ENCODE measurements at places on chromosomes 6 and 20. TPM values are rescaled to one million over a fixed set of nuclear protein-coding genes. Genes with fewer than 3 reads are reported as not detected.

DNA sequence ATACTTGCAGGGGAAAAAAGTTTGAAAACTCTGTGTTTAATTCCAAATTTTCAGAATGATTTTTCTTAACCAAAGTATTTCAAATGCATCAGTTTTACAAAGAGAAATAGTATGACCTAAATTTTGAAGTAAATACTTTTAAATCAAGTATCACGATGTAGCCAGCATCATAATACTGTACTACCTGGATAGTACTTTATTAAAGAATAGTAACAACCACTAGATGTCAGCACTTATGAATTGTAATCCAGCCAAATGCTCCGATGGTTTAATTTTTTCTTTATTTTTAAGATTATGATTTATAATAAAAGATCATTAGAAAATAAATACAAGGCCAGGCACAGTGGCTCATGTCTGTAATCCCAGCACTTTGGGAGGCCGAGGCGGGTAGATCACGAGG lies 37.2 kb upstream of the HACE1 start:
- DNase-seq, result no peak
- no peak overlapping the region for H3K27ac ChIP-seq
- H3K4me3 ChIP-seq, result no peak overlapping the region

HLA-DRB1 gene
- total RNA-seq, result 37.6 TPM

DNA sequence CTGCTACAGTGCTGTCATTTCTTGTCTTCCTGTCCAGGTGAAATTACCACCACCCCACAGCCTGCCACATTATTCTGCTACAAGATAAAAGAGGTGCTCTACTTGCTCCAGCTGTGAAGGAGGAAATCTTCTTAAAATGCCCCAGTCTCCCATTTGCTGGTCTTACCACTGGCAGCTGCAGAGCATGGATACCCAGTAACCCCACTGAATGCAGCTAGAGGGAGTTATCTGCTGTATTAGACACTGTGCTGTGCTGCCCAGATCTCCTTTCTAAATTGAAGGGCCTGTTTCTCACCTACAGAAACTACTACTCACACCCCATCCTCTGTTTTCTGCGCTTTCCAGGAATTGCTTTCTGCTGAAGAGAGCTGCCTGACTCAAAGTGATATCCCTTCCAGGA lies 517.8 kb downstream of the PKHD1 start:
- no peak overlapping the region for H3K27ac ChIP-seq
- no peaks in the 10 kb centered on the region for H3K27me3 ChIP-seq
- DNase-seq, result no peak
- no peak overlapping the region for H3K4me3 ChIP-seq
- no peaks in the 10 kb centered on the region for H3K36me3 ChIP-seq
- no peaks in the 10 kb centered on the region for H3K4me1 ChIP-seq

DEFB128 gene
- not detected for total RNA-seq

DNA sequence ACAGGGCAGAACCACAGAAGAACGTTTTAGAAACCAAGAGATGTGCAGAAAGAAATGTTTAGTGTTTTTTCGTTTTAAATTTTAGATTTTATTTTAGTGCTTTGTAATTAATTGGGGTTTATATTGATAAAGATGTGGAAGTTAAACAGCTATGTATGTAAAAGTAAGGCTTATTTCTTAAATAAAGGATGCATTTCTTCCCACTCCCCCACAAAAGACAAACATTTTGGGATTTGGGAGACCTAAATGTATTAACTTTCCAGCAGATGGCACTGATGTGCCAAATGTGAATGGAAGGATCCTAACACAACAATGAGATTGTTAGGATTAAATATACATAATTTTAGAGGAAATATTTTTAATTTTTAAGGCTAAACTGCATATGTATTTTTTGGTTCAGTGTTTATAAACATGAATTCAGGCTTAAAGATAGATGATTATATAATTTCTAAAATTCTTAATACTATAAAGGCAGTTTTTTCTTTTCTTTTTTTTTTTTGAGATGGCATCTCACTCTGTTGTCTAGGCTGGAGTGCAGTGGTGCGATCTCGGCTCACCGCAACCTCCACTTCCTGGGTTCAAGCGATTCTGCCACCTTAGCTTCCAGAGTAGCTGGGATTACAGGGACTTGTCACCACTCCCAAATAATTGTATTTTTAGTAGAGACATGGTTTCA lies 12.0 kb downstream of the PFDN4 start:
- H3K27me3 ChIP-seq, result no peaks in the 10 kb centered on the region
- no peak overlapping the region for H3K4me3 ChIP-seq
- H3K27ac ChIP-seq, result no peak overlapping the region
- H3K4me1 ChIP-seq, result peaks cover 9% of the 10 kb centered on the region
- DNase-seq, result no peak

- H3K36me3 ChIP-seq, result no peaks in the 10 kb centered on the region
- no peaks in the 10 kb centered on the region for H3K4me1 ChIP-seq
- H3K4me3 ChIP-seq, result no peak overlapping the region
- no peaks in the 10 kb centered on the region for H3K27me3 ChIP-seq
- no peak for DNase-seq
- H3K27ac ChIP-seq, result no peak overlapping the region
Observed at GRCh38 chr6:164694386-164694785, 615.0 kb downstream of the C6orf118 start.

PNPLA1 gene
- total RNA-seq, result 0.20 TPM

DNA sequence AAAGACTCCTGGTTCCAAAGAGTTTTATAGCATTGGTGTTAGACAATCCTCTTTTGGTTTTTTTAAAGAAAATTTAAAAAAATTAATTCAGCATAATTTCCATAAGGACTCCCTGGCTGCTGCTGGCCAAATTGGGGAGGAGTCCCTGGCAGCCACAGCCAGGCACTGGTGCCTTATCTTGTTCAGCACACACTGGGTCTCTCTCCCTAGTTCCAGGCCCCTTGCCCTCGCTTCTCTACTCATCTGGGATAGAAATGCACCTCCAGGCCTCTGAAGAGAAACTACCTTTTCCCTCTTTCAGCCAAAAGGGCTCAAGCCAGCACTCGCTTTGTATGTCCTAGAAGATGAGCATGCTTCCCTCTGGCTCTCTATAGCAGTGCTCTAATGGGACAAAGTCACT lies 13.4 kb upstream of the MAPK13 start:
- peaks cover 8% of the 10 kb centered on the region for H3K36me3 ChIP-seq
- H3K27ac ChIP-seq, result no peak overlapping the region
- H3K27me3 ChIP-seq, result no peaks in the 10 kb centered on the region
- H3K4me1 ChIP-seq, result peaks cover 19% of the 10 kb centered on the region
- DNase-seq, result no peak

DNA sequence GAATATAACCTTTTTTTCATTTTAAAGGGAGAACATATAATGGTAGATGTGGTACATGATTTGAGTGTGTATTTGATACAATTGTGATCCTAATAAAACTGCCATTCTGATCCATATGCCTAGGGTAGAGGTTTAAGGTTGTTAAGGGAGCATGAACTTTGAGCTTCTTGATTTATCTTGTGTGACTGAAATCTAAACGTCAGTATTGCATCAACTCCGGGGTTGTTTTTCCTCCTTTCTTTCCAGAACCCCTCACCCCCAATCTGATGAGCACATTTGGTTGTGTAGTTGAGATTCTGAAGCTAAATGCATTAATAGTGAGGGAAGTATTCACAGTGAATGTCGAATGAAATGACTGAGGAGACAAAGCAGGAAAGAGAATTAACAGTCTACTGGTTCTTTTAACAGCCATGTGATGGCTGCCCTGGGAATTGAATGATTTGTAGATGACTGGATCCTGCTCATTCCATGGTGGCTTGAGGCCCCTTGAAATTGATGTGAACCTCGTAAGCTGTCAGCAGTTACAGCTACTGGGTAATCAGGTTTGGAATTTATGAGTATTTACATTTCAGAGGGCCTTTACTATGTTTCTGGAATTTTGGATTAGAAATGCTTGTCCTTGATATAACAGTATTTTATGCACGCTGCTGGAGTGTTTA lies 44.8 kb downstream of the FARS2 start:
- DNase-seq, result no peak
- no peaks in the 10 kb centered on the region for H3K27me3 ChIP-seq
- H3K4me1 ChIP-seq, result peaks cover 10% of the 10 kb centered on the region
- no peak overlapping the region for H3K4me3 ChIP-seq

DNA sequence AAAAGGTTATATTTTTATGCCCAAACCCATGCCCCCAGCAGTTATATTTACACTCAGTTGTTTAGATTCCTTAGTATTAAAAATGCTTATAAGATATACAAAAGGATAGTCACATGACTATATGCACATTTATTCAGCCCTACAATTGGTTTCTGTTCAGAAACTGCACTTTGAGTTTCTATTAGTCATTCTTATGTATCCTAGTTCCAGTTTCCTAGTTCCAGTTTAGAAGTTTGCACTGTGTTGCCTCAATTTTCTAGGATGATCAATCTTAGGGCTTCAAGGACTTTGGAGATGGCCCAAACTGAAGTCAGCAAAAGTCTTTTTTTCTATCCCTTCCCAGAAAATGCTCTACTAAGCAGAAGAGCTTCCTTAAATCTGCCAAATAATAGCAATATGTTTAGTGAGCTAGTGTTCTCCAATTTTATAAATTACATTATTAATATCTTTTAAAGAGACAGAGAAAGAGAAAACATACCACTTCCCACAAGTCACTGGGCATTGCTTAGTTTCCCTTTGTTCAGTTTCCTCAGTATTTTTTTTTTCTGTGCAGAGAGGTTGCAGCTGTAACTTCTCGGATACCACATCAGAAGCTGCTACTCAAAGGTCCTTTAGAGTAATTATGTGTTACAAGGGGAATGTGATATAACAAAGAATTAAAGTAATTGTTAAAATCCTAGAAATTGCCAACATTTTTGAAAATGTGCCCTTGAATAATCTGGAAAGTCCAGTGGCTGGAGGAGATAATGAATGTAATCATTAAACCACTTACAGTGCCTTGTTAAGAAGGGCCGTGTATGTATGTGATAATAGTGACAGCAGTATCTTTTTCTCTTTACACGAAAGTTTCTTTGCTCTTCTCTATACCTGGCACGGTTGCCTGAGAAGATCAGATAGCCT lies 138.8 kb downstream of the KHDRBS2 start:
- H3K27ac ChIP-seq, result no peak overlapping the region
- no peaks in the 10 kb centered on the region for H3K4me1 ChIP-seq
- no peaks in the 10 kb centered on the region for H3K36me3 ChIP-seq
- no peaks in the 10 kb centered on the region for H3K27me3 ChIP-seq
- DNase-seq, result no peak

DNA sequence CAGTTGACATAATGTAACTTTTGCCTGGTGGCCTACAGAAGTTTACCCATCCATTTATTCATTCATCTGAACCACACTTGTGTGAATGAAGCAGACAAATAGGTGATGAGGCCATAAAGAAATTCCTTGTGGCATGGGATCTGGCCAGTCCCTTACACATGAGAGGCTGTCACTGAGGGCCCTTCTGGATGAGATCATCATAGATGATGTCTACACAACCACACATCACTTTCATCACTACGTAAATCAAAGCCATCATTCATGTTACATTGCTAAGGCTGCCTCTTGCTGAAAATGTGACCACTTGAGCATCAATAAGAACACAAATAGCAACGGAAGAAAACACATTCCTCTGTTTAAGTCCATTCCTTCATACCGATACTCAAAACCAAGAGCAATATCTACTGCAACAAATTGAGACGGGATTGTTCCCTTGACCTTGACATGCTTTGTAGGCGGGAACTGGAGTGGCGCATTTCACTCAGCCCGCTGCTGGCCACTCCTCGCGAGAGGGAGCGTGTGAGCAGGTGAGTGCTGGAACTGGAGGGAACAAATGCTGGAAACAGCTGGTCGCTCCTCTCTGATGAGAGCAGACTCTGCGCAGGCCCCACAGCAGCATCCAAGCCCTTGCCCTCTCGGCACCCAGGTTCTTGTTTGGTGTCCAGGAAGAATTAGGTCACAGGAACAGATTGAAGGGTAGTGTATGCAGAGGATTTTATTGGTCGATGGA lies 49.3 kb downstream of the FAM50B start:
- H3K36me3 ChIP-seq, result no peaks in the 10 kb centered on the region
- no peak for DNase-seq
- peaks cover 5% of the 10 kb centered on the region for H3K4me1 ChIP-seq

TSPO2 gene
- total RNA-seq, result not detected

GRCh38 chr20:2108987-2109386 lies 7.4 kb downstream of the STK35 start:
- H3K4me1 ChIP-seq, result no peaks in the 10 kb centered on the region
- no peaks in the 10 kb centered on the region for H3K27me3 ChIP-seq
- H3K27ac ChIP-seq, result peak overlapping the region; percentile 76
- no peaks in the 10 kb centered on the region for H3K36me3 ChIP-seq

DNA sequence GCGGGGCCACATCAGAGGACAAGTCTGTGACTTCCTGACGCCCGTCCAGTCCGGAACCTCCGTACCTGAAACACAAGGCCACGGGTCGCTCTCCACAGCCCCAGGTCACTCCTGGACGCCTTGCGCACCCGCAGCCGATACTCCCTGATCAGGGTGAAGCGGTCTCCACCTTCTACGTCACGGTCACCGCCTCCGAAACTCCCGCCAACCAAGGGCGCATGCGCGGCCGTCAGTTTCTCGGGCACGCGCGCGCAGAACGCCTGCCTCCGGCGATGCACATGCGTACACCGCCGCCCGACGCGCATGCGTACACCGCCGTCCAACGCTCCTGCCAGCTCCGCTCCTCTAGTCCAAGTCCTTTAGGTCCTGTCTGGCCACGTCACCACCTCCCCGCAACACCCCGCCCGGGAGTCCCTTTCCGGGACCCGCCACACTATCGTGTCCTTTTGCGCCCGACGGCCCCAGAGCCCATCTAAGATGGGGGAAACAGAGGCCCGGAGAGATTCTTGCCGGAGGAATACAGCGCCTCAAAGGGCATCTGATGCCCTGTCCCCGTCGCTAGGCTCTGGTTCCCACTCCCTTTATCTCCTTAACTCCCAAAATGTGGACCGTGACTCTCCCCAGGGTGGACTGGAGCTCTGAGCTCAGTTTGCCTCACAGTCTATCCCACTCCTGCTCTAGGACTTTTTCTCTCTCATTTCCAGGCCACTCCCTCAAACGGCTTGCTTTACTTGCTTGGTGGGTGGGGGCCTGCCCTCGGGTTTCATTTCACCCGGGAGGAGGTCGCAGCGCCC lies at the start of gene DSN1:
DSN1 (minus strand) TSS at position 167 of the 794 bp plus-strand sequence. CDS start 2,305 bp downstream, outside the sequence.
- H3K27me3 ChIP-seq, result no peaks in the 10 kb centered on the region
- H3K4me1 ChIP-seq, result no peaks in the 10 kb centered on the region
- peak; percentile 99 for DNase-seq
- no peaks in the 10 kb centered on the region for H3K36me3 ChIP-seq
- peak within 1 kb of the TSS; percentile 99 for H3K27ac ChIP-seq
- H3K4me3 ChIP-seq, result peak within 1 kb of the TSS; percentile 62

GRCh38 chr6:41463062-41463930 lies 82.9 kb upstream of the FOXP4 start:
- H3K27me3 ChIP-seq, result no peaks in the 10 kb centered on the region
- peak; percentile 86 for DNase-seq
- no peak overlapping the region for H3K4me3 ChIP-seq
- no peaks in the 10 kb centered on the region for H3K36me3 ChIP-seq
- H3K4me1 ChIP-seq, result no peaks in the 10 kb centered on the region

DNA sequence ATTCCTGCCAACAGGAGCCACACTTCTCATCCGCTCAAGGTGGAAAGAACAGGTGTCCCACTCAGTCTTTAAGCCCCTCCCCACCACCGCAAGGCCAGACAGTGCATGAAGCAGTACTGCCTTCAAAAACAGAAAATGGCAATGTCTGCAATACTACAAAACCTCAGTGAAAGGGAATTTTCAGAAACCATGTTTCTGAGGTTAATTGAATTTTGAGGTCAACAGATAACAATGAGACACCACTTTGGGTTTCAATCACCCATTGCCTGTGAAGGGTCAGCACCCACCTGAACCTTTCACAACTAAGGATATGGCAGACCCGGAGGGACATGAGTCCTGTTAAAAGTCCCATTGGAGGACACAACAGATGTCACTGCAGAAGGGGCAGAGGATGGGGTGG lies 13.0 kb downstream of the ZC3H12D start:
- no peak overlapping the region for H3K4me3 ChIP-seq
- DNase-seq, result no peak
- H3K27me3 ChIP-seq, result no peaks in the 10 kb centered on the region
- no peaks in the 10 kb centered on the region for H3K36me3 ChIP-seq

Measured in right atrium auricular region (tissue), 2 donors.